NCI-H1105 (cell line): ENCODE measurements at places on chromosomes 11 and 22.

GRCh38 chr22:37223965-37224551 lies 11.8 kb upstream of the SSTR3 start:
- DNase-seq = no peak

- DNase-seq = no peak
Observed at GRCh38 chr11:128453444-128454336, 133.7 kb downstream of the ETS1 start.

- DNase-seq = no peak
Observed at GRCh38 chr11:116697011-116697410, 75.8 kb downstream of the BUD13 start.

DNA sequence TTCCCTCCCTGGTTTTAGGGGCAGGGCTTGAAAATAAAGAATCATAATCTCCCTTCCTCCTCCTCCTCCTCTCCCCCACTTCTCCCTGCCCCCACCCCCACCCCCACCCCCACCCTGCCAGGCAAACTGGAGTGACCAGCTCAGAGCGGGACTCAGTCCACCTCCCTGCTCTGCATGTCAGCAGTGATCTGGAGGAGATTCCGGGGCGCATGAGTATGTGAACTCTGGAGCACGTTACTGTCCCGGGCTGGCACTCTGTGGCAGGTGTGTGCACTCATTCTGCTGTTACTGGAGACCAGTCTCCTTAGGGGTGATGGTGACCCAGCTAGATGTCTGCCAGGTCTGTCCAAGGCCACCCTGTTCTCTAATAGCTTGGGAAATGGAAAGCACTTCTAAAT lies 33.9 kb downstream of the MARK2 start:
- no peak for DNase-seq

- DNase-seq = no peak
Observed at GRCh38 chr11:34502949-34503348, 10.6 kb downstream of the ELF5 start.

DNA sequence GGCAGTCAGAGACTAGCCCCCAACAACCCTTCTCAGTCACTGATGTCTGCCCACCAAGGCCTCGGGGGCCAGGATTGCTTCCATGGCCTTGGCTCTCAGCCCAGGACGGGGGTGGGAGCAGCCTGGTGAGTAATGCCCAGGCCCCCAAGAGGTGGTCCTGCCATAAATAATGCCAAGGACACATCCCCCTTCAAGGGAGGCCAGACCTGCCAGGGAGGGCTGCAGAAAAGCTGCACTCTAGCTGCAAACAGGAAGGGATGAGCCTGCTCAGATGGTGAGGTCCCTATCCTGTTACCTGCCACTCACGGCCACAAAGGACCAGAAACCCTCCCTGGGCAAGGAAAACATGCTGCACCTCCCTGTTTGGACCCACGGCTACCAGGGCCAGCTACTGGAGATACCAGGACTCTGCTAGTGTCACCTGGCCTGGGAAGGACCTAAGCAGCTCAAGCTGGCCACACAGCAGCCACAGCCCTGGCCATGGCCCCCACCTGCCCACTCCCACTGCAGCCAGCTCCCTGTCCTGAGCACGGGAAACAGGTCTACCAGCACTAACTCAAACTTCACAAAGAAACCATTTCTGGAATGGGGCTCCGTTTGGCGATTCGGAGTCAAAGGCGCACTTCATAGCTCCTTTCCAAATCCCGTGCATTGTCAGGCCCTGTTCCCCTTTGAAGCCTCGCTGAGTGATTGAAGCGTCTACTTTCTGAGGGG lies 12.1 kb downstream of the GNB1L start:
- DNase-seq = no peak

GRCh38 chr22:19900707-19901436 lies 40.7 kb upstream of the COMT start:
- no peak for DNase-seq
